Stimulated activated CD4-positive, alpha-beta T cell treated with anti-CD3 and anti-CD28 coated beads, Interleukin-12 subunit alpha, Interleukin-12 subunit beta, amount 100 ng/mL, for 4 hours (primary cell): ENCODE measurements at places on chromosomes 16 and 17.

DNA sequence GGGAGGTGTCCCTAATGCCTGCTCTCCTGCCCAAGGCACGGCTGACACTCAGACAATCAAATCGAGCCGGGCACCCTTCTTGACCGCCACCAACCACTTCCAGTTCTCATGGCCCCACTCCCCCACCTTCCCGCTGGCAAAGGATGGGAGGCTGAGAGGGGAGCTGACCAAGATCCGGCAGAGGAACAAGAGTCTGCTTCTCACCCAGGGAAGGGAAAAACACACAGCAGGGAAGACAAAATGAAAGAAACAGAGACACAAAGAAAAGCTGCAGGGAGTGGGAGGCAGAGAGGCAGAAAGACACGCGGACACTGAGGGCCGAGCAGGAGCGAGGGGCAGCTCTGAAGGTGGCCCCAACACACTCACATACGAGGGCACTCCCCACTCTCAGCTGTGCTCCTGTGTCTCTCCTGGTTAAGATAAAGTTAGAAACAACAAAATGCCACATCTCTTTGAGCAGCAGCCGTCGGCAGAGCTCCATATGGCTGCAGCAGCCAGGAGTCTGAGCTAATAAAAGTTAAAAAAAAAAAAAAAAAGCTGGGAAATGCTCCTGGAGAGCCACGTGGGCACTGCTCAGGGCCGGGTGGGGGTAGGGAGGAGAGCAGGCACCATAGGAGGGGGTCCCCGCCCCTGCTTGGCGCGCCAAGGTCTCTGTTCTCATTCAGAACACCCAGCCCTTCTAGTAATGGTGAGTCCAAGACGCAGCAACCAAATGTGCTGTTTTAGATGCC is 7.4 kb downstream of the LRRC75A start:
- DNase-seq = no peak

- DNase-seq = no peak
Measured at GRCh38 chr17:2901582-2901981, 105.3 kb downstream of the RAP1GAP2 start.

- no peak for DNase-seq
Measured at GRCh38 chr16:82300374-82300951, 130.4 kb upstream of the MPHOSPH6 start.

DNA sequence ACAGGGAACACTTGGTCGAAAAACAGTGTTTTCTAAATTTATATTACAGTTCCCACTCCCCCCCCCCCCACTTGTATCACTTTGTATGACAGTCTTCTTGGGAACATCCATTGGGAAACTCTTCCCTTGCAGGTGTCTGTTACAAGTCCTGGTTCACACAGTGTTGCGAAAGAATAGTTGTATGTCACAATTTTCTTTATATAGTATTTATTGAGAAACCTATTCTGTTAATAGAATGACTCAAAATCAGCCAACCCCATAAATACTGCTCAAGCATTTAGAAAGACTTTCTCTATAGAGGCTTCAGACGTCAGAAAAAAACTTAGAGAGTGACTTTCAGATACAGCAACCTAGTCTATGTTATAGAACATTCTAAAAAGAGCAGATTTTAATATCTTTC is 414.4 kb downstream of the WWOX start:
- no peak for DNase-seq

- DNase-seq = no peak
Measured at GRCh38 chr17:73705594-73705993, 61.3 kb upstream of the SDK2 start.
